ENCODE measurements at places on chromosomes 5 and 9.
A peak's percentile ranks its signal among the peaks of the same experiment; 100 is the strongest.

GRCh38 chr5:154444556-154445421, 1.0 kb upstream of the SAP30L start:
- DNase-seq = no peak

- DNase-seq = no peak
Measured at GRCh38 chr5:80644900-80645299, 9.6 kb upstream of the MSH3 start.

- no peak for DNase-seq
Measured at GRCh38 chr9:2267181-2267745, 252.1 kb downstream of the SMARCA2 start.

DNA sequence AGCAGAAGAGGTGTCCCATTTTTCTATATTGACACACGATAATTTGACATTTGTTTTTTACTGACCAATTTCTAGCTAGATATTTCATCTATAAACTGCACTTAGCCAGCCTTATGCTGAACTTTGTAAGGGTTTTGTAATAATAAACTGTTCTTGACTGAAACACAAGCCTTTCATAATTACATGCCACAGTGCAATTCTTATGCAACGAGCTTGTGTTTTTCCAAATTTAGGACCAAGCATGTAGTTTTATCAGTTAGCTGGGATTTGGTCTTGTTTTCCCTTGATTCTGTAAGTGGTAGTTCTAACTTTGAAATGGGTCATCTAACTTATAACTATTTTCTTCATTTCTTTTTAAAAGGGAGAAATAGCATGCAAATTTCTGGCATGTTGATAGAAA, 1.3 kb upstream of the LURAP1L start:
- no peak for DNase-seq

- no peak for DNase-seq
Measured at GRCh38 chr9:80502306-80502705, 930.5 kb downstream of the TLE4 start.

GRCh38 chr9:24738421-24738961, 192.8 kb upstream of the IZUMO3 start:
- no peak for DNase-seq

DNA sequence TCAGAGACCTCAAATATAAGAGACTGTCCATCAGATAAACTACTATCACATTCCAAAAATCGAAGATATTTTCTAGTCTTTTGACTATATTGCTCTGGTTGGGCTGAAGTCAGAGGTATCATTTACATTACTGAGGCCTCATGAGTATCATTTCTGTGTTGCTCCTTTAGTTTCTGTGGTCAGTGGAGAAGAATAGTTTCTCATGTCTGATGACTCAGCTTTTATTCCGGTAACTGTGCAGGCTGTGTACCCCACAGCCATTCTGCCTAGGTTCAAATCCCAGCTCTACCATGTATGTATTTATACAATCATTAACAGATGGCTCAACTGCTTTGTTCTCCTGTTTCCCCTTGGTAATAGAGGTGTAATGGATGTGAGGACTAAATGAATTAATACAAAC, 179.3 kb downstream of the ALDH1A1 start:
- DNase-seq = no peak

DNA sequence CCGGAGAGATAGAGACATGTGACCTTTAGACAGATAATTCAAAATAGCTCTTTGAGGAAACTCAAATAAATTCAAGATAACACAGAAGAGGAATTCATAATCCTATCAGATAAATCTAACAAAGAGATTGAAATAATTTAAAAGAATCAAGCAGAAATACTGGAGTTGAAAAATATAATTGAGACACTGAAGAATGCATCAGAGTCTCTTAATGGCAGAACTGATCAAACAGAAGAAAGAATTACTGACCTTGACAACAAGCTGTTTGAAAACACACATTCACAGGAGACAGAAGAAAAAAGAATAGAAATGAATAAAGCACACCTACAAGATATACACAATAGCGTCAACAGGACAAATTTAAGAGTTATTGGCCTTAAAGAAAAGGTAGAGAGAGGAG, 40.4 kb upstream of the DEPDC1B start:
- DNase-seq = no peak

GRCh38 chr9:105828171-105828570, 133.8 kb downstream of the TMEM38B start:
- DNase-seq = no peak

GRCh38 chr5:14491015-14491915, 90.3 kb upstream of the OTULINL start:
- no peak for DNase-seq

GRCh38 chr5:100898504-100899346, 4.4 kb downstream of the ST8SIA4 start:
- no peak for DNase-seq

DNA sequence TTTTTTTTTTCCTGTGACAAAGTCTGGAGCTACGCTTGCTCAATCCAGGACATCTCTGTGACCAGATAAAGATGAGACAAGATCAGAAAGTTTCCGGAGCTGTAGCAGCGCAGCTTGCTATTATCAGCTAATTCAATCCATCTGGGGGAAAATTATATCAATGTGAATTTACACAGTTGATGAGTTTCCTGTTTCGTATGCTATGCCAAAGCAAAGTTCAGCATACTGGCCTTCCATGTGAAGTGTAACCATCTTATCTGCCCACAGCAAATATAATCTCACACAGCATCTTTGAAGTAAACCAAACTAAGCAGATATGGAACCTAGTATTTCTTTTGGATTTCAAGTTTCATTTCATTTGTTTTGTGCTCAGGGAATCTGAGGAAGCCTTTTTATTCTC, 1767.7 kb downstream of the EFNA5 start:
- no peak for DNase-seq

- no peak for DNase-seq
Measured at GRCh38 chr5:123545506-123545905, 33.5 kb downstream of the CSNK1G3 start.

GRCh38 chr9:83497441-83497840, 40.8 kb downstream of the FRMD3 start:
- no peak for DNase-seq

- peak; percentile 10 for DNase-seq
Measured at GRCh38 chr5:75055727-75056144, 3.4 kb upstream of the GCNT4 start.

- DNase-seq = no peak
Measured at GRCh38 chr5:138936968-138937345, 61.8 kb upstream of the LRRTM2 start.

DNA sequence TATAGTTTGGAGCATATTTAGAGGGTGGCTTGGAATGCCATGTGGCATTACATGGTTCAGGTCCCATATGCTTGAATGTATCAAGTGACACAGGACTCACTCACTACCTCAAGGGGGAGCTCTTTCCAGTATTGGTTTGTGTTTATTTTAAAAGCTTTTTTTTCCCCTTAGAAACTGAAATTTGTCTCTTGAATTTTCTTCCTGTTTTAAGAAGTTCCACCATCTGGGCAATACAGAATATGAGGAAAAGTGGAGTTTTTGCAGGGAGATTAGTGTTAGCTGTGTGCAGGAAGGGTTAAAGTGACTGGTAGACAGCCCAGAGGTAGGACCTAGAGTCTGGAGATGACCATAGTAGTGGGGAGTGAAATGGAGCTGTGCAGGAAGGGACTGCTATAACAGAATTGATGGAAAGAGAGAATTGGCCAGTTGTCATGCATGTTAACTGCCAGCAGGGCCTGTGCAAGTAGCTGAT, 36.6 kb downstream of the CTNNA1 start:
- peak; percentile 22 for DNase-seq

- no peak for DNase-seq
Measured at GRCh38 chr9:85420750-85421149, 321.0 kb downstream of the AGTPBP1 start.

DNA sequence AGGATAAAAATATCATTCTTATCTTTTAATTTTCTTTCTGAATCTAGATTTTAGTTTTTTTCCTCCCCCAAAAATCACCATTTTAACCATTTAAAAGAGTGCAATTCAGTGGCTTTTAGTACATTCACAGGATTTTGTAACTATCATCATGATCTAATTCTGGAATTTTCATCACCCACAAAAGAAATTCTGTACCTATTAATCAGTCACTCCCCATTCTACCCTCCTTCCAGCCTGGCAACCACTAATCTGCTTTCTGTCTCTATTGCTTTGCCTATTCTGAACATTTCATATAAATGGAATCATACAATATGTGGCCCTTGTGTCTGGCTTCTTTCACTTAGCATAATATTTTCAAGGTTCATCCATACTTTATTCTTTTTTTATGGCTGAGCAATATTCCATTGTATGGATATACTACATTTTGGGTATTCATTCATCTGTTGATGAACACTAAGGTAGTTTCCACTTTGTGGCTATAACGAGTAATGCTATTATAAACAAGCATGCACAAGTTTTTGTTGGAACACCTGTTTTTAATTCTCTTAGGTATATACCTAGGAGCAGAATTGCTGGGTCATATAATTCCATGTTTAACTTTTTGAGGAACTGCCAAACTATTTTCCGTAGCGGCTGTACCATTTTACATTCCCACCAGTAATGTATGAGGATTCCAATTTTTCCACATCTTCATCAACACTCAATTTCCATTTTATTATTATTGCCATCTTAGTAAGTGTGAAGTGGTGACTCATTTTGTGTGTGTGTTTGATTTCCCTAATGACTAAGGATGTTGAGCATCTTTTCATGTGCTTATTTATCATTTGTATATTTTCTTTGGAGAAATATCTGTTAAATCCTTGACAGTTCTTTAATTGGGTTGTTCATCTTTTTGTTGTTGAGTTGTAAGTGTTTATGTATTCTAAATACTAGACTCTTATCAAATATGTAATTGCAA, 340.3 kb downstream of the CWC27 start:
- DNase-seq = no peak

DNA sequence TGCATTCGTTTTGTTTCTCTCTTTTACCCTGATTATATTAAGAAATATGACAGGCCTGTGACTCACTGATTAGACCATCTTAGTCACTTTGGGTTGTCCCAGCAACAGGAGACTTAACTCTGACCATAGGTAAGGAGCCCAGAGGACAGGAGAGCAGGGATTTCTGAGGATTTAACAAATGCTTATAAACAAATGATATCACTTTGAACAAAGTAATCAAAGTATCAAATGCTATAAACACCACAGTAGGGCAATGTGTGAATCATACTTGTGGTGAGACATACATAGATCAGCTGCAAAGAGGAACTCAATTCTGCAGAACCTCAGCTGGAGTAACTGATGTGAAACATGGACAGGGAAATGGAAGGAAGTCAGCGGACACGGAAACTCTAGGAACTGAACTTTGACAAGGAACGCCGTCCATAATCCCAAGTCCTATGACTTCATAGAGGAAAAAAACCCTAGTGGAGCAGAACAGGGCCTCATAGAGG, 190.6 kb upstream of the MSX2 start:
- DNase-seq = peak; percentile 67

DNA sequence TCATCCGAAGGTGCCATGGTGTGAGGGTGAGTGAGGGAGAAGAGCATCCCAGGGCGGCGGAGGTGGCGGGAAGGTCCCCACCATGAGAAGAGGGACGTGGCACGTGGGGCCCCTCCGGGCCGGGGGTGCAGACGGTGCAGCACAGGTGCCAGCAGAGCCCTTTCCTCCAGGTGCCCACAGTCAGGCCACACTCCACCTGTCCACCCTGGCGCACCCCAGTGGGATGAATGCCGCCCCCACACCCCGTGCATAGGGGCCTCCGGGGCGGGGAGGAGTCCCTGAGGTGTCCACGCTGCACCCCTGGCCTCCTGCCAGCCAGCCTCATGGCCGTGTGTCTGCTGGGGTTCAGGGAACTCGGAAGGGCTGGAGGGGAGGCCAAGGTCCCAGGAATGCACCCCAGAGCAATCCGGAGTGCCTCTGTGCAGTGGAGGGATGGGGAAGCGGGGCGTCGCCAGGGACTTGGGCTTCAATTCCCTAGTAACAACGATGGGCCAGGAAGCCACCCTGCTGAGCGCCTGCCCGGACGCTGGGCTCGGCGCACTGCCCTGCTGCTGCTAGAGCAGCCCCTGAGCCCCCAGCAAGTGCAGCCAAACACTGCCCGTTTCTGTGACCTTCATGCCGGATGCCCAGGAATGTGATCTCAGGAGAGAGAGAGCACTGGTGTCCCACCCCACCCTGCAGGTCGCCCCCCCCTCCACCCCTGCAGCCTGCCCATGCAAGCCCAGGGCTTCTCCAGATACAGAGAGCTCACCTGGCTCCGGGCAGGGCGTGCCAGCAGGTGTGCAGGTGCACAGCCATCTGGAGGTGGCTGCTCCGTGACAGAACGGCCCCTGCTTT, 8.8 kb upstream of the NACC2 start:
- DNase-seq = no peak

GRCh38 chr5:22908129-22908528, 55.0 kb upstream of the CDH12 start:
- DNase-seq = no peak

- no peak for DNase-seq
Measured at GRCh38 chr9:346111-346571, 131.5 kb downstream of the DOCK8 start.

DNA sequence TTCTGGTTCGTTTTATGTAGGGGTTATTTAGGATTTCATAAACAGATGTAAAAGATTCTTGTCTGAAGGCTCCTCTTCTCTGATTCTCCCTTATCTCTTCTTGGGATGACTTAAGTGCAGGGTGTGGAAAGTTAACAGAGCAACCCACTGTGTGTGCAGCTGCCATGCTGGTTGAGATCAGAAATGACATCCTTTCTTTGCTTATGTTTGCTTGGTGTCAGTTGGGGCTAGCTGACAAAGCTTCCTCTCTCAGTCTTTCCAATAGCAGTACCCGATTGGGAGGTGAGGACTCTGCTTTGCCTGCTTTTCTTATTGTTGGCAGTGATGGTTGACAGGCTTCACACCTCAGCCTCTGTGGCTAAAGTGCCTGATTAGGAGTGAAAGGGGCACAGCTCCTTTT, 26.5 kb downstream of the OGN start:
- DNase-seq = no peak

GRCh38 chr9:114469091-114469853, 36.0 kb downstream of the WHRN start:
- DNase-seq = no peak

GRCh38 chr9:11158676-11159075, 545.9 kb upstream of the PTPRD start:
- no peak for DNase-seq

GRCh38 chr9:68730570-68731235, 25.7 kb downstream of the PIP5K1B start:
- DNase-seq = no peak

GRCh38 chr5:6468104-6468503, 19.4 kb downstream of the UBE2QL1 start:
- no peak for DNase-seq

GRCh38 chr9:76643399-76644117, 120.7 kb upstream of the PCA3 start:
- no peak for DNase-seq

DNA sequence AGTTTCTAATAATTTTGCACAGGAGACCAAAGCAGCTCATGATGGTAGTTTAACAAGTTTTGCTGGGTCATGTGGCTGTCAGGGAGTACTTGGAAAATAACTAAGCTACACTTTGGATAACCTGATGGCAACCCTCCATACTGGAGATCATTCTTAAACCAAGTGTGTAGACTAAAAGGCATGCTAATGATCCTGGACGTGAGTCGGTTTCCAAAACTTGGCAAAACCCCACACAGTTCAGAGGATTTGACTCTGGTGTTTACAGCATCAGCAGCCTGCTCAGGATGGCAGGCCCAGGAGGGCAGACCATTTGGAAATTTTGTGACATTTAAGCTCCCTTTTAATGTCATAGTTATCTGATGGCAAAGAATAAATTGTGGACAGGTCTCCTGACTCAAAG, 196.5 kb upstream of the EFNA5 start:
- DNase-seq = no peak
